Stimulated activated CD4-positive, alpha-beta T cell treated with anti-CD3 and anti-CD28 coated beads, Interleukin-1b, Interleukin-23, amount 100 ng/mL, for 48 hours (primary cell): ENCODE measurements at places on chromosomes 11 and 22.

DNA sequence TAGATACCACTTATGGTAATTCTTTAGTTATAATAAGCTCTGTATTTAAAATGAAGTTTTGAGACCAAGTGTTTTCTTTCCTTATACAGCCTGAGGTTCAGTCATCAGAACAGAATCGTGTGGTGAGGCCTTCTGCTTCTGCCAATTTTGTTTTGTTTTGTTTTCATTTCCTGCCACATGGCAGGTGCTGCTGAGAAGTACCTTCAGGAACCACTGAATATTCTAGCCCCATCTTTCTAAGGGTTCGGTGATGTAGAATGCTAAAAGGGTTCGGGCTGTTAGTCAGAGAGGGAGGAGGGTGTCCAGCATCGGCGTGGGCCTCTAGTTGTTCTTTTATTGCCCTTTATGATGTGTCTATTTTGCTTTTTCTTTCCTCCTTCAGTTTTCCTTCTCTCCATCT is 25.8 kb downstream of the TNRC6B start:
- DNase-seq: peak; percentile 16

GRCh38 chr11:17939542-17939941 is 73.3 kb downstream of the SERGEF start:
- DNase-seq: no peak

GRCh38 chr11:120807414-120808150 is 216.3 kb upstream of the TBCEL start:
- no peak for DNase-seq

DNA sequence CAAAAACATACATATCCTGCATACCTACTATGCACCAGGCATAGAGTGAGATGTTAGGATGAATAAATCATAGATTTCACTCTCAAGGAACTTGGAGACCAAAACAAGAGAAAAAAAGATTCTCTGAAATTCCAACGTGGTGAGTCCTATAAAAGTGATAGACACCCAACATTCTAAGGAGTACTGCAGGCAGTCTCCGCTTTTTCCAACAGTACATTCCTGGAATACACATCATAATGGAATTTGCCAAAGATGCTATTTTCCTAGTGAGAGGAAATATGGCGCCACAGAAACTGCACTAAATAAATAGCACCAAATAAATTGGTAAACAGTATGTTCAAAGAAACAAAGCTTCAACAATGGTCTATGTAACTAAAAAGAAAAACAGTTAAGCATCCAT is 6.0 kb downstream of the TMEM123 start:
- DNase-seq: no peak

- no peak for DNase-seq
Measured at GRCh38 chr11:78825591-78826020, 250.9 kb upstream of the NARS2 start.

DNA sequence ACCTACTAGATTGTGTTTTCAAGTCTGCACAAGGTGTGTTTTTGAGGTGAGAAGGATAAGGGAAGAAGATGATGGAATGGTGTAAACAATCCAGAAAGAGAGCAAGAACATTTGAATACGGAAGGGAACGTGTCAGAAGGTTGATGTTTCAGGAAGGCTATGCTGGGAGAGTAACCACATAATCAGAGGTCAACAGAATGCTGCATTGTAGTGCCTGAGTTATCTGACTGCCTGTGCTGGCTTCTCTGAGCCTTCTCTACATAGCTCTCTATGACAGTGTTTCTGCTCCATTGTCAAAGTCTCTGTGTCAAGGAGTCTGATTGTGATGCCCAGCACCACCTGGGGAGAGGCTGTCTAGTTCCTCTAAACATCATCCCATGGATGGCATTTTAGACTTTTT is 74.1 kb downstream of the CYB5R2 start:
- DNase-seq: no peak

DNA sequence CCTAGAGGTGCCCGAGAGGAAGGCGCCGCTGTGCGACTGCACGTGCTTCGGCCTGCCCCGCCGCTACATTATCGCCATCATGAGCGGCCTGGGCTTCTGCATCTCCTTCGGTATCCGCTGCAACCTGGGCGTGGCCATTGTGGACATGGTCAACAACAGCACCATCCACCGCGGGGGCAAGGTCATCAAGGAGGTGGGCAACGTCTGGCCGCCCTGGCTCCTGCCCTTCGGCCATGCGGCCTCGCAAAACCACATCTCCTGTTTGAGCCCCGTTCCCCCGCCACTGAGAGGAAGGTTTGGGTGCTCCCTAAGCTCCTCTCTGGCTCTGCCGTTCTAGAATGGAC is 3.4 kb downstream of the SLC17A6 start:
- no peak for DNase-seq

DNA sequence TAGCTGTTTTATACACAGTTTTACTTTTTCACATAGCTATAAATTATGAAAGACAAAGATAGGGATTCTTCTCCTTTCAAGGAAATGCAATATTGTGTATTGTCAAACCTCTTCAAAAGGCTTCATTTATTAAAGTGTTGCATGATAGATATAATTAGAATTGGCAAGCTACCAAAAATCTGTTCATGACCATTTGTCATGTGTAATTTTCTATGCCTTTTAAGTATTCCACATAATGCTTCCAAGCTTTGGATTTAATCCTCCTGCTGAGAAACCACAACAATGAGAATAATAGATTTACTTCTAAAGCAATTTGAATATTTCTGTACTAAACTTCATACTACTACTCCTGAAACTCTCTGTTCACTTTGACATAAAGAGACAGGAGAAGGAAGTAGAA is 403.2 kb upstream of the CCDC179 start:
- no peak for DNase-seq

- no peak for DNase-seq
Measured at GRCh38 chr11:27723687-27724086, 23.4 kb upstream of the BDNF start.

DNA sequence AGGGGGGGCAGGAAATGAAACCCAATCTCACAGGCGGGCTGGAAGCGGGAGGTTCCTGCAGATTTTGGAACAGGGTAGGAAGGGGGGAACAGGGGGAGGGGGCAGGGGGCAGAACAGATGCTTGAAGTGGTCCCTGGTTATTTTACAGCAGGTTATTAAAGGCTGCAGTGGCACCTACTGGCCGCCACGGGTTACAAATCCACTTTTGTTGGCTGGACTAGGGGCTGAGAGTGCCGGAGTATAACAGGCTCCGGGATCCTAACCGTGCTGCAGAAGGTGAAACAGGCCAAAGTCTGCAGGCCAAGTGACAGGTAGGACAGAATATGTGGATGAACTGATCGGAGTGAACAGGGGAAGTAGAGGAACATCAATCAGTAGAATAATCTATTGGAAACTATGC is 2.5 kb downstream of the ROBO3 start:
- DNase-seq: peak; percentile 27
